ENCODE measurements at places on chromosomes 16 and 17.
A peak's percentile ranks its signal among the peaks of the same experiment; 100 is the strongest.

DNA sequence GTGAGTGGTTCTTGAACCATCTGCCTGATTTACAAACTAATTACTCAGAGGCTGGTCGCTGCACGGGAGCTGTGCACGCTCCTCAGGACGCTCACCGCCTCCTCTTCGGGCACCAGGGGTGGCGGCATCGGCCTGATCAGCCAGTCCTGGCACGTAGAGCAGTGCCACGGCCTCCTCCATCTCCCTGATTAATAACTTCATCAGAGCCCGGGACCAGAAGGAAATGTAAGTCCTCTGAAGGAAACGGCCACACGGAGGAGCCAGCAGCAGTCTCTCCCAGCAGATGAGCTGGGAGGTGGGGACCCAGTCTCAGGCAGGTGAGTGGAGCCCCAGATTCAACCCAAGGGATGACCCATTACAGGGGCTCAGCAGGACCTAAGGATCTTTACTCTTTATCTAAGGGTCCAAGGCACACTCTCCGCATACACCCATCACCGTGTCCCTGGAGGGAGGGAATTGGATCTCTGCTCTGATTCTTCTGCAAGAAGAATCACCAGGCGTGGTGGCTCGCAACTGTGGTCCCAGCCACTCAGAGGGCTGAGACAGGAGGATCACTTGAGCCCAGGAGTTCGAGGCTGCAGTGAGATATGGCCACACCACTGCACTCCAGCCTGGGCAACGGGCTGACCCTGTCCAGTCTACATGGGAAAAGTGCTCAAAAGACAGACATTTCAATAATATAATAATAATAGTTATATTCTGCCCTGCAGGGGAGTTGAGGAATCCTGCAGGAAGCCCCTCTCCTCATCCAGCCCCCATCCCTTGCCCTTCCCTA lies 366.5 kb downstream of the SEC14L1 start:
- no peak for DNase-seq

- DNase-seq = no peak
Observed at GRCh38 chr17:38602956-38603785, 2.6 kb downstream of the SRCIN1 start.

DNA sequence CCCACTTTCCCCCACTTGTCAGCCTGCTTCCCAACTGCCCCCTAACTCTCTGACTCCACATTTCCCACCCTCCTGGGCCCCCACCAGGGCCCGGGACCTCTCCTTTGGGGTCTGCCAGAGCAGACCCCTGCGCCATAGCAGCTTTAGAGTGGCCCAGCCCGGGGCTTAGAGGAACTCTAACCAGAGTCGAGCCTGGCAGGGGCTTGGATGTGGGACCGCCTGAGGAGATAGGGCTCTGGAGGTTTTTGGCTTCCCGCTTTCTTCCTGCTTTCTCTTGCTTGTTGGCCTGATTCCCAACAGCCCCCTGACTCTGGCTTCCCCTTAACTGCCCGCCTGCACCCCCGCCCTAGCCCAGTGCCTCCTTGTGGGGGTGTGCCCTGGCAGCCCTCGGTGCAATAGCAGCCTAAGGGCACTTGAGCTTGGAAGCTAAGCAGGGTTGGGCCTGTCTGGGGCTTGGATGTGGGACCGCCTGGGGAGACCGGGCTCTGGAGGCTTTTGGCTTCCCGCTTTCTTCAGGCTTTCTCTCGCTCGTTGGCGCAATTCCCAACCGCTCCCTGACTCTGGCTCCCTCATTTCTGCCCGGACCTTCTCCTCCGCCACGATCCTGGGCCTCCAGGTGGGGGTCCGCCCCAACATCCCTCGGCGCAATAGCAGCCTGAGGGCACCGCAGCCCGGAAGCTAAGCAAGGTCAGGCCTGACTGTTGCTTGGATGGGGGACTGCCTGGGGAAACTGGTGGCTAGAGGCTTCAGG lies 2292.0 kb downstream of the TP53TG3F start:
- DNase-seq = no peak

GRCh38 chr16:4790871-4791270 lies 2.7 kb upstream of the SEPTIN12 start:
- DNase-seq = no peak

GRCh38 chr16:62034231-62035114 lies 1.8 kb downstream of the CDH8 start:
- no peak for DNase-seq

DNA sequence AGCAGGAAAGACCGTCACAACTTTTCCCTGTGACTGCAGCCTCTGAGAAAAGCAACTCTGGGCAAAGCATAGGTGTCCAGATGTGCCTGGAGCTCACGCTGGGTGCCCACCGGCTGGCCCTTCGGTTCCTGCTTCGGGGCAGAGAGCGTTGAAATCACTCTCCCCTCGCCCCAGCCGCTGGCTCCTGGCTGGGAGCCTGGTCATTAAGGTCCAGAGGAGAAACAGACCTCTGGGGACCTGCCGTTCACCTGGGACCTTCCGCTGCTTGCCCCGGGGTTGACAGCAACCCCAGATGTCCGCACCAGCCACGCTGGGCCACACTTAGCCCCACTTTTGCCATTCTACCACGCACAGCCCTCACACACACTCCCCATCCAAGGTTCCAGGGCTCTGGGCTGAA lies 13.1 kb downstream of the MRM3 start:
- no peak for DNase-seq

- DNase-seq = no peak
Observed at GRCh38 chr16:8110572-8111514, 479.5 kb downstream of the TMEM114 start.

DNA sequence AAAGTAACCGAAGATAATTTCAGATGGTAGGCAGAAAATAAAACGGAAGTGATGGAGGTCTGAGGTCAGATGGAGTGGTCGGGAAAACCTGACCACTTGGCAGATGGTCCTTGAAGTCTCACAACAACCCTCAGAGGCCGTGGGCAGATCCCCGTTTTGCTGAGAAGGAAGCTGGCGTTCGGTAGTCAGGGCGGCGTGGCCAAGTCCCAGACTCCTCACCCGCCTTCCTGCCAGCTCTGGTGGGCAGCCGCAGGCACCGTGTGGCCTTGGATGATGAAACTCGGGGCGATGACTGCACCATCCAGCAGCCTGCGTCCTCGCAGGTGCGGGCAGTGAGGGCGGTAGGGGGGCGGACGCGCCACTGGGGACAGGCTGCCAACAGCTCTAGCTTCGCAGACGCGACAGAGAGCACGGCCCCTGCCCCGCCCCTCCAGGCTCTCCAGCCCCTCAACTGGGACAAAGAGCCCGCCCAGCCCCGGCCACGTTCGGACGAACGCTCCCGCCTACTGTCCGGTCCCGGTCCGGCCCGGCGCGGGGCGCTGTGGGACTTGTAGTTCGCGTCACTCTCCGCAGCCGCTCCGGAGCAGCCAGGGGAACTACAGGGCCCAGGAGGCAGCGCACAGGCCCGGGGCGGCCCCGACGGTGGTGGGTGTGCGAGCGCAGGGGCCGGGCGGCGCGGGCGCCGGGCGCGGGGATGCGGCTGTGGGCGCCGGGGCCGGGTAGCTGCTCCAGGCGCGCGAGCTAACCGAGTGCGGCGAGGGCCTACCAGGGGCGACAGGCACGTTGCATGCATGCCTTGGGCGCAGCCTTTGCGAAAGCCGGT lies at the start of gene GPT2:
TSS of gene GPT2 (plus strand) at position 673 of the 823 bp plus-strand sequence. CDS start 354 bp downstream, outside the sequence.
- peak; percentile 79 for DNase-seq

- DNase-seq = no peak
Observed at GRCh38 chr16:81816351-81816750, 37.3 kb downstream of the PLCG2 start.

DNA sequence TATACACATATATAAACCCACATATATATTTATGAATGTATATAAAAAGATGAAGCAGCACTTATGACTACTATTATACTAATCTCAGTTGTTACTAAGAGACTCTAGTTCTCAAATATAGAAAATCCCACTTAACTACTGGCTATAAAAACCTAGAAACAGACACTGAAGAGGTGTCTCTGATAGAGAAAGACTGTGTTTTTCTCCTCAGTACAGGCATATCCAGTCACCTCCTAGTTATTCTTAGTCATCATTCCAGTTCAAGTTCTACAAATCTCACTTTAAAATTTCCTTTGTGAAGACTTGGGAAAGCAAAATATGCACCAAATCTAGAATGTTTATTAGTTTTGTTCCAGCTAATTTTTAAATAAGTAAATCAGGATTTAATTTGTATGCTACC lies 93.9 kb downstream of the STH start:
- DNase-seq = no peak

- DNase-seq = no peak
Observed at GRCh38 chr16:67663151-67663876, 2.6 kb downstream of the PARD6A start.

DNA sequence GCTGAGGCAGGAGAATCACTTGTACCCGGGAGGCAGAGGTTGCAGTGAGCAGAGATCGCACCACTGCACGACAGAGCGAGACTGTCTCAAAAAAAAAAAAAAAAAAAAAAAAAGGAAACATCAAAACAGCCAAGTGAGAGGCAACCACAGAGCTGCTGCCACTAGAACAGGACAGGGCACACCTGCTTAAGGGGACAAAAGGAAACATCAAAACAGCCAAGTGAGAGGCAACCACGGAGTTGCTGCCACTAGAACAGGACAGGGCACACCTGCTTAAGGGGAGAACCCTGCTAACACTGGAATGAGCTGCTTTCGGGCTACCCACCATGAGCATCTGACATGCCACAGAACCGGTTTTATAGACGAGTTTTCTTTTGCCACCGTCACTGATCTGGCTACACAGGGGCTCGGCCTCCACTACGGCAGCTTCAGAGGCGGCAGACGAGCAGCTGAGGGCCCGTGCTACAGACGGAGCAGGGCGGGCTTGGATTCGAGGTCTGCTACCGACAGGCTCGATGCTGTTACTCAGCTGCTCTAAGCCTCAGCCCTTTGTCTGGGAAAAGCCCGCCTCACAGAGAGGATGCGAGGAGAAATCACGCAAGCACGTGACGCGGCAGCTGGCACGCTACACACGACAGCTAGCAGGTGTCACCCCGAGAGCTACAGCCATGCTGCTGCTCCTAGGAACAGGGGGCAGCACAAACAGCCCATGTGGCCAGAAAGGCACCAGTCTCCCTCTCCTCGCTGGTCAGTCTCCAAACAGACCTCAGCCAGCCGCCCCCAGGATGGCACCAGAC lies 2.0 kb downstream of the P4HB start:
- DNase-seq = no peak

GRCh38 chr17:12918142-12918541 lies 99.7 kb downstream of the ELAC2 start:
- DNase-seq = no peak

GRCh38 chr17:82788206-82789001 lies 36.5 kb downstream of the TBCD start:
- DNase-seq = no peak

GRCh38 chr17:58968426-58969061 lies 138.1 kb downstream of the TRIM37 start:
- DNase-seq = no peak

GRCh38 chr17:45364531-45365390 lies 47.9 kb upstream of the MAP3K14 start:
- DNase-seq = no peak

DNA sequence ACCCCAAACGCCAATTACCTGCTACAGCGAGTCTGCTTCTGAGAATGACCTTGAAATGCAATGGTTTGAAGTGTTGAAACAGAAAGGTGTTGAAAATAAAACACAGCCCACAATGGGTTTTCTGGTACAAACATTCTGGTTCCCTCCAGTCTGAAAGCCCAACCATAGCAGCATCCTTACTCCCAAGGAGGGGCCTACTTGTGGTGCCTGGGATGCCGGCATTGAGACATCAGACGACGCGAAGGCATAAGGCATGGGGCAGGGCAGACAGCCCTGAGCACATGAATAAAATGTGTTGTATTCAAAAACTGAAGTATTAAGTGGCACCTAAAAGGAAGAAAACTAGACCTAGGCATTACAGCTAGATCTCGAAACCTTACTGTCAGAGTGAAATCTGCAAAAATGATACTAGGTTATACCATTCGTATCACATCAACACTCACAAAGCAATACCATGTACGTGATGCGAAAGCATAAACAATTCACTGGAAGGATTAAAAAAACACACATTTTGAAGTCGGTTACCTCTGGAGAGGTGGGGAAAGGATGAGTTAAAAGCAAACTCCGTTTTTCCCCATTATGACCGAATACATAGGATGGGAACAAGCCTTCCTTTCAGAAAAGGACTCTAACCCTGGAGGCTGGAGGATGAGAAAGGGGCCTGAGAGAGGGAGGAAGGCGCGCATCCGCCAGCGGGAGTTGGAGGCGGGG lies 702 bp downstream of the NUDT21 start:
- DNase-seq = no peak

- DNase-seq = no peak
Observed at GRCh38 chr17:52938623-52939230, 780.2 kb upstream of the CA10 start.

DNA sequence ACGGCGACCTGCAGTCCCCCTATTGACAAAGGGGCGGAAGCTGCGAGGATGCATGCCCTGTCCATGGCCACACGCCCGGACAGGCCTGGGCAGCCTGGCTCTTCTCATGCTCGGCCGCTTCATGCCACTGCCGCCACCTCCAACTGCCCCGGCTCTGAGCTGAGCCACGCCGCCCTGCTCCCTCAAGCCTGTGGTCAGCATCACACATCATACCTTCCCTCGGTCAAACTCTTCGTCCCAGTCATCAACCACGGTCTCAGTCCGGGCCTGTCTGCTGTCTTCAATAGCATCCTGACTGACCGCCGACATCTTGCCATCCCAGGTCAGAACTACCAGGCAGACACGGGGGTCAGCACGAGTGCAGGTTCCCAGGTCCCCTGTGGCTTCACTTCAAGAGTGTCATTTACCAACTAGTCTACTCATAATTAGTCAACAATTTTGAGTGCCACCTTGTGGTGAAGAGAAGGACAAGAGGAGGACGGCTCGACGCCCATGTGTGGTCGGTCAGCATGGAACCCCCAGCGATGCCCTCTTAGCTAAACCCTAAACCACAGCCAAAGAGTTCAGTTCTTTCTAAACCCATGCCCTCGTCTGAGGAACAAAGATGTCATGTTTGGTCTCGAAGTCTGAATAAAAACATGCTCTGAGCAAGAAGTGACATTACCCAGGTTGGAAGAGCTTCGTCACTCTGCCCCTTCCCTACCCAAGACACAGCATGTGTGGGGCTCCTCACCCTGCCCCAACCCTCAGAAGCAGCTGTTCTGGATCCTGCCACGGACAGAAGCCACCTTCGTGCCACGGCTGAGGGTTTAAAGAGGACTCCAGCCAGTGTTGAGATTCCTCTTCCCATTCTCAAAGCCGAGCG lies 16.9 kb upstream of the CYTH1 start:
- DNase-seq = no peak

- DNase-seq = no peak
Observed at GRCh38 chr16:424623-425081, 797 bp upstream of the RAB11FIP3 start.

Measured in GM18507 (cell line).